Mesendoderm (in vitro differentiated cells): ENCODE measurements at places on chromosomes 1 and 21.
A peak's percentile ranks its signal among the peaks of the same experiment; 100 is the strongest.

GRCh38 chr1:234589854-234590620 is 19.9 kb downstream of the IRF2BP2 start:
- no peak for DNase-seq

DNA sequence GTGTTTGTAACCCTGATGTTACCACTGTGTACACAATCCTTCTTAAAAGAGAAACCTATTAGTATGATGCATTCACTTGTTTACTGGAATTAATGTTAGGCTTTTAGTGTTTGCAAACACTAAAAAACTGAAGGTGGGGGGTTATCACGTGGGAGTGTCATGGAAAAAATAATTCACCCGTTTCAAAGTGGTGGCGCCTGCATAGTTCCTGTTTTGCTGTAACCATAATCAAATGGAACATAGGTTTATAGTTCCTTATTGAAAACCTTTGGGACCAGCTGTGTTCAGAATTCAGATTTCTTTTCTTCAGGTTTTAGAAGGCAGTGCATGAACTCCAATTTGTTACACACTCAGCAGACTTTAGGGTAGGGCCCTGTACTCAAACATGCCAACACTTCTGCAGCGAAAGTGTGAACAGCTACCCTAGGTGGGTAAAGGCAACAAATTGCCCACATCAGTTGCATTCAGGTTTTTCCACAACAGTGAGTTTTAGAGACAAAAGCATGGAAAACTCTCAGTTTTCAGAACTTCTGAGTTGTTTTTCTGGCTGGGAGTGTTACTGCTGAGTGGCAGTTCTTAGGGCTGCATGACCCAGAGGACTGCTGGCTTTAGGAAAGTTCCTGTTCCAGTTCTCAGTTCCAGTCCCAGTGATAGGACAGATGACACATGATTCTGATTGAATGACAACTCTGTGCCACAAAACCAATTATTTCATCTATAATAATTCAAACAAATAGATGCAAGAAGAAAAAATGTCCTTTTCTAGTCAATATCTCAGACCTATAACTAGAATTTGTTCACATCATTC is 29.1 kb upstream of the IVNS1ABP start:
- no peak for DNase-seq

DNA sequence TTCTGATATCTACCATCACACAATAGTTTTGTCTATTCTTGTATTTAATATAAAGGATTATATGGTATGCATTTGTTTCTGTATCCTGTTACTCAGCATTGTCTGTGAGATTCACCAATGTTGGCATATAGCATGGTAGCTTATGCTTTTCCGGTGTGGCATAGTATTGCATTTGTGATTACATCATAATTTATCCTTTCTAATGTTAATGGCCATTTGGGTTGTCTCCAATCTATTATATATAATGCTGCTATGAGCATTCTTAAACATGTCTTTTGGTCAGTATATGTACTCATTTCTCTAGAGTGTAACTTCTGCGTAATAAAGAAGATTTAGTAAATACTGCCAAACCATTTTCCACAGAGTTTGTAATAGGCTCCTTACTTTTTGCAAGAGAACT is 40.9 kb upstream of the GFI1 start:
- no peak for DNase-seq

DNA sequence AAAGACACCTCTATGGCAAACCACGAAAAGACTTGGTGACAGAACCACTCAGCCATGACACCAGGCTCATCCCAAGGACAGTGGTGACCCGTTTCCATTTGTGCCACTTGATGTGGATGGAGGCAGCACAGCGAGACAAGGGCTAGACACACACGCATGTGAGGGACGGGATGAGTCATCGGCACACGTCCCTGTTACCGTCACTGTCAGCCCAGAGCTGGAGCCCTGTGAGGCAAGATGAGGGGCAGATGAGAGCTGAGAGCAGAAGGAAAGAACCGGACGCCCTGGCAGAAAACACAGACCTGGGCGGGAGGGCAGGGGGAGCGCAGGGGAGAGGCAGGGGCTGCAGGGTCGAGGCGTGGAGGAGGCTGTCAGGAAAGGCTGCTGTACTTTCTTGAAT is 57.8 kb downstream of the SIK1 start:
- no peak for DNase-seq

- DNase-seq, result no peak
Observed at GRCh38 chr21:16389643-16390042, 659.9 kb downstream of the USP25 start.

DNA sequence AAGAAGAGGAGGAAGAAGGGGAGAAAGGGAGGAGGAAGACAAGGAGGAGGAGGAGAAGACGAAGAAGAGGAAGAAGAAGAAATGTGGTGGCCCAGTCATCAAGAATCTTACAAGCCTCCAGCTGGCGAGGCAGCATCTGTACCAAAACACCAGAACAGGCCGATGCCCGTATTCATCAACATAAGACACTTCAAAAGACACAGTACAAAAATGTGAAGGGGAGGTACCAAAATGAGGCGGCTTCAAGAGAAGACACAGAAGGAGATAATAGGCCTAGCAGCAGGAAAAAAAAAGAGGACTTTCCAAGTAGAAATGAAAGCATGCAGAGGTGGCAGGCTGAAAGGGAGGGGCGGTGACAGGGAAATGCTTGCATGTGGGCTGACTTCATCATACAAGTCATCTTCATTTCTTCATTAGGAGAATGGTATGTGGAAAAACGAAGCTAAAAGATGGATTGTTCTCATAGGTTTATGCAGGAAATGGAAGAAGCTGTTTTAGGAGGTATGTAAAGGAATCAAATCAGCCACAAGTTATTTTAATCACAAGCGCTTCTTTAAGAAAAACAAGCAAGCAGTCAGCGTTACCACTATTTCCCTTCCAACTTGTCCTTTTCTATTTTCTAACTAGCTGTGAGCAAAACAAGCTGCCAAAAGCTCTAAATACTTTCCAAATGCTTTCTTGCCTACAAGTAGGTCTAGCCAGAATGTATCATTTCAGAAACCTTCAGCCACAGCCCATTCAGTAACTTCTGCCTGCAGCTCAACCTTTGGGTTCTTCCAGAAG is 192.3 kb downstream of the SLC45A1 start:
- no peak for DNase-seq

GRCh38 chr1:24914226-24915069 is 15.6 kb downstream of the RUNX3 start:
- no peak for DNase-seq

GRCh38 chr1:26752519-26752918 is 35.2 kb upstream of the PIGV start:
- no peak for DNase-seq

DNA sequence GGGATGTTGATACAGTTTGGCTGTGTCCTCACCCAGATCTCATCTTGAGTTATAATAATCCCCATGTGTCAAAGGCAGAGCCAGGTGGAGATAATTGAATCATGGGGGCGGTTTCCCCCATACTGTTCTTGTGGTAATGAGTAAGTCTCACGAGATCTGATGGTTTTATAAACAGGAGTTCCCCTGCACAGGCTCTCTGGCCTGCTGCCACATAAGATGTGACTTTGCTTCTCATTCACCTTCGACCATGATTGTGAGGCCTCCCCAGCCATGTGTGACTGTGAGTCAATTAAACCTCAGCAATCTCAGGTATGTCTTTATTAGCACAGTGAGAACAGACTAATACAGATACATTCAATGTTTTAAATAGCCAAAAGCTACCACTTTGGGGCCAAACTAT is 41.1 kb downstream of the SLC35F3 start:
- DNase-seq, result no peak

GRCh38 chr1:195590649-195591048 is 1017.6 kb downstream of the KCNT2 start:
- no peak for DNase-seq

DNA sequence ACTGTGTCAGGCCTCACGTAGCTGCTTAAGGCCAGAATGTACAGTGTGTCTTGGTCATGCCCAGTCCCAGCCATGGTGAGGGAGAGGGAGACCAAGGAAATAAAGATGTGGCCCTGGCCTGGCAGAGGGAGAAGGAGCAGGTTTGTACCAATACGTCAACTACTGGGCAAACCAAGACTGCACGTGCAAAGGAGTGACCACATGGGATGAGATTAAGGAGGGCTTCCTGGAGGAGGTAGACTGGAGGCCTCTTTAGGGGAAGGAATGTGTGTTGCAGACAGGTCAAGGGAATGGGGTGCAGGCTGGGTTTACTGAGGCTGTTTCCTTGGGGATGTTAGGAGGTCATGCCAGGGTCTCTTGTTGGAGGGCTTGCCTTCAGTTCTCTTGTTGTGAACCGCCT is 7.8 kb downstream of the PLOD1 start:
- DNase-seq, result no peak

GRCh38 chr1:26164036-26164860 is 4.5 kb downstream of the C1orf232 start:
- peak; percentile 80 for DNase-seq

DNA sequence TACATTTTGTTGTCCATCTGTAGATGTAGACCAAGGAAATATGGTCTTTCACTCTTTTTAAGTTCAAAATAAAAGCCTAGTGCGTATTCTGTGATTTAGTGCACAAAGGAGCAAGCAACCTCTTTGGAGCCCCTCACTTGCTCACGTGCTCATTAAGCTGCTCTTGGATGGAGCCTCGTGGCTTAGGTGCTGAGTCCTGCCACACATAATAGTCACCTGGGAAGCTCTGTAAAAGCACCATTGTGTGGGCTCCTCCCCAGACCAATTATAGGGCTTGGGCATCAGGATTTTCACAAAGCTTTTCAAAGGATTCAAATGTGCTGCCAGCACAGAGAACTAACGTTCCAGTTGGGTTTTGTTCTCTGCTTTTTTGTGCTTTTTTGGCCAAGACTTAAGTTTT is 85.0 kb downstream of the PCP4 start:
- DNase-seq, result no peak

GRCh38 chr1:228721407-228721806 is 13.9 kb upstream of the RHOU start:
- DNase-seq, result no peak

DNA sequence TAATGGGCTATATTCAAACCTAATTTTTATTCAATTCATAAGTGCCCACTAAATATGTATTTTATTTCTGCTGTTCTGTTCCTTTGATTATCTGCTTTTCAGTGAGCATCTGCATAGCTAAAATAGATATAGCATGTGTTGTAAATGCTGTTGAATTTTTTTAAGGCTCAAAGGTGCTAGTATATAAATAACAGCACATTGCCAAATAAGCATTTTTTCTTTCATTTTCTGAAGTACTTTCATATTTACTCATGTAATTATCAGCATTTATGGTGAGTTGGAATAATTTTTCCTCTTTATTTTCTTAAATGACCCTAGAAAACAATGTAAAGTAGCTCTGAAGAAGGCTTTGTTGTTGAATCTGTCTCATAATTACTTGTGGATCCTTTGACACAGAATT is 69.6 kb upstream of the B3GALT2 start:
- no peak for DNase-seq
